ENCODE measurements at places on chromosomes 7 and 10.

GRCh38 chr10:102654969-102655368, 10.7 kb downstream of the TRIM8 start:
- no peak for DNase-seq

DNA sequence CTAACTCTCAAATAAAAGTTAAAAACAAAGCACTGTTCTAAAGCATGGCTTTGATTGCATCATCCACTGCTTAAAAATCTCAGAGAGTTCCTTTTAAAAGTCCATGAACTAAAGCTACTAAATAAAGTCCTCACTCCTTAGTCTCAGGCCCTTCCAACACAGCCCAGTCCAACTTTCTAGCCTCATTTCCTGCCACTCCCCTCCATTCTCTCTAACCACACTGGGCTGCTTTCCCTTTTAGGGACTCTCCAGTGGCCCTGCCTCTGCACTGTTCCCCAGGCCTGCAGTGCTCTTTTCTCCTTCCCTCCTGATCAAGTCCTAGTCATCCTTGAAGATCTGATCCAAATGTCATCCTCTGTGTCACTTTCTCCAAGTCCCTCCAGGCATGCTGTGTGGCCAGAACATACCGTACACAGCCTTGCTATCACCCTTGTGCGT, 56.9 kb upstream of the PPP1R3C start:
- no peak for DNase-seq

- DNase-seq = no peak
These were observed 106.4 kb upstream of the SDK1 start for GRCh38 chr7:3194501-3195141.

DNA sequence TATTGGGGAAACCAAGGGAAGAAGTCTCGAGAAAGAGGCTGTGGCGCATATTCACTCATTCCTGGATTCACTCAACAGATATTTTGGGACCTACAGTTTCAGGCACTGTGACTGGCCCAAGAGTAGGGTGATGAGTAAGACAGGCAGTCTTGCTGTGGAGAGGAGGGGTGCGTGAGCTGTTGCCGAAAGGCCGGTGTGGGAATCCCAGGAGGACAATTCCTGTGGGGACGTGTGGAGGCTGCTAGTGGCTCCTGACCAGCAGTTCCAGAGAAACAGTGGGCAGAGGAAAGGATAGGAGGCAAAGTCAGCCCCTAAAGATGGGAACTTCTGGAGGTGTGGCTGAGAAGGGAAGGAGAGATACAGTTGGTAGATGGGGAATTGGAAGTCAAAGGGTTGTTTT, 59.3 kb upstream of the GRB10 start:
- no peak for DNase-seq

DNA sequence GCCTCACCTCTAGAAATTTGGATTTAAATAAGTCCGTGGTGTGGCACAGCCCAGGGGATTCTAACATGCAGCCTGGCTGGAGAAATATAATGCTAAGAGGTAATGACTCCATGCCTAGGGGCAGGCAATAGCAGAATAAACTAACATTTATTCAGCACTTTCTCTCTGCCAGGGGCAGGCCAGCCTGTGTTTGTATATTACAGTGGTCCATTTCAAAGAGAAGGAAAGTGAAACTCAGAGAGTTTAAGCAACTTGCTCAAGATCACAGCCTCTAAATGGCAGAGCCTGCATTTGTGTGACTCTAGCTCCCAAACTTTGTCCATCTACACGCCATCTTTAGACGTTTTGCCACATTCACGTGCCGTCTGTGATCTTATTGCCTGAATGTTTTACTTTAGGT, 6.7 kb upstream of the LRRC18 start:
- no peak for DNase-seq

DNA sequence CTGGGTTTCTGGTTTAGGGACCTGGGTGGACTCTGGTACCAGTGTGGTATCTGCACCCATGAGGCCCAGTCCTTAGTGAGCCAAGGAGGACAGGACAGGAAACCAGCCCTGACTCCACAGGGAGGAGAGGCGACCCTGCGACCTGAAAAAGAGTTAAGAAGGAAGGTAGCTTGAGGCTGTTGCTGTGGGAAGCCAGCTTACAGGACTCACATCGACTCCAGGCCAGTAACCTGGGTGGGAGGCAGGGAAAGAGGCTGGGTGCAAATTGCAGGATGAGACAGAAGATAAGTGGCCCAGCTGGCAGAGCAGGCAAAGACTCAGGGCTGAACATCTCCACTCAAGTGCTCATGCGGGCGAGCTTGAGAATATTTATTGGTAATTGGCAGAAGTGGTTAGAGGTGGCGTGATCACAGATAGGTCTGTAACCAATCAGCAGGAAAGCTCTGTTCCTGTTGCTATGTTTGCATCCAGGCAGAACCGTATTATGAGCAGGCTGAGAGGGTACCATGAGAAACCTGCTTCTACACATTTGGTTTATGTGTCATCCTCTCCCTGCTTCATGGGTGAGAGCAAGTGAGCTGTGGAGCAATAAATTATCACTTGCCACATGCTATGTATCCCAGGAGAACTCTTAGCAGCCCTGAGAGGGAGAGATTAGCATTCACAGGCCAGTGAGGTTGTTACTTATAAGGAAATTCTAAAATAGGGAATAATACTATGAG, 11.0 kb downstream of the TLL2 start:
- DNase-seq = no peak

Data from left forelimb (tissue), 1 donor.